NCI-H226 (cell line): ENCODE measurements at places on chromosomes 16 and 17.
A peak's percentile ranks its signal among the peaks of the same experiment; 100 is the strongest.

DNA sequence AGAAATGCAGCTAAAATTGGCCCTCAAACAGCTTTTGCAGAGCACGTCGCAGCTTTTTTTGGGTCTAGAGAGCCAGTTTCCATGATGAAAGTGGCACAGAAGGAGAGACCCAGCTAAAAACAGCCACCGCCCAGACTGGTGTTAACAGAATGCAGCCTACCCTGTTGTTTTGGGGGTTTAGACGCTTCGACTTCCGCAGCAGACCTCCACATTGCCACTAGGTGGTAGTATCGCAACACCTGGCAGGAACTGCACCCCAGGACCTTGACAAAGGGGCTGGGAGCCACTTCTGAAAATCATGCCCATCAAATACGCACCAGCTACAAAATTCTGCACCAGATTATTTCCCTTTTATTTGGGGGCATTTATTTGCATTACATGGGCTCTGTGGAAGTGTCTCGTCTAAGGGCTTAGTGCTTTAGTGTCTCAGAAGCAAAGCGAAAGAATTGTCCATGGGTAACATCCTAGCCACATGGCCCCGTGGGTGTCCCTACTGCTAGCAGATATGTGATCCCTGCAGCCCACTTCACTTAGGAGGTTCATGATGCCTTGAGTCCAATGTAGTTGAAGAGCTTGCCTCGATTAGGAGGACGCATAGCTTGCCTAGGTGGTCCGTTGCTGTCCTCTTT is 167.1 kb downstream of the HAPSTR1 start:
- peak; percentile 10 for DNase-seq

GRCh38 chr17:35666967-35667532 is 64.4 kb upstream of the RASL10B start:
- peak; percentile 7 for DNase-seq

- DNase-seq, result no peak
These were observed 51.3 kb downstream of the ADCY9 start for GRCh38 chr16:4064950-4065352.

DNA sequence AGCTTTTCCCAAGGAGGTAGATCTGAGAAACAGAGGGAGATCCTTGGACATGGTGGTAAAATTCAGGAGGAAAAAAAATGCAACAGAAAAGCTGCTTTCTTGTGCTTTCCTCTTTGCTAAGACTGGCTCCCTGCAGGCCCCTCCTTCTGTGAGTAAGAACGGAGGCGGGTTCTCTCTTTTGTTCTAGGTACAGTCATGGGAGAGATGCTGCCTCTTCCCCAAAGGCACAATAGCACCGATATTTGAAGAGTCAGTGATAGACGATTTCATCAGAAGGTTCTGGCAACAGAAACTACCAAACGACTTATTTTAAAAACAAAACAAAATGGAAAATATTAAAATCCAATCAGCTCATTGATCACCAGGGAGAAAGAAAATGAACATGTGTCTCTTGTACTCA is 32.6 kb upstream of the KIFC3 start:
- peak; percentile 26 for DNase-seq

DNA sequence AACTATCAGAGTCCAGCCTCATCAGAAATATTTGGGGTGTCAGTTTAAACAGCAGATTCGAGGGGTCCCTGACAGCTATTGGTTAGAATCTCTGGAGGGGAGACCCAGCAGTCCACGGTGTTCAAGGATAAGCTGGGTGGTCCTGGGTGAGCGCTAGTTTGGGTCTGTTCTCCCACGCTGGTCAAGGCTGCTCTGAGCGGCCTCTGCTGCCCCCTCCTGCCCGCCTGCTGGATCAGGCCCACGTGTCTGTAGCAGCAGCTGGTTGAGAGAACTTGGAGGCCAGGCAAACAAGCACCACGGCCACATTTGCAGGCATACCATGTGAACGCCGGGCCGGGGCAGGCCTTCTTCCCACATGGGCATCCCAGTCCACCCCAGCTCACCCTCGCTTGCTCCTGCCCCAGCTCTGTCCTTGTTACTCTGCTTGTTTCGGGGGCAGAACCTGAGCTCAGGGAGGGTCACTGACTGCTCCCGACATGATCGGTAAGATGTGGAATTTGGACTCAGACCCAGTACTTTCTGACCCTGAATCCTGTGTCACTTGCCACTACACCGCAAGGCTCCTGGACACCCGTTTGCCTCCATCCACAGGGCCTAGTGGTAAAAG is 7.4 kb downstream of the FOXF1 start:
- DNase-seq, result peak; percentile 32

DNA sequence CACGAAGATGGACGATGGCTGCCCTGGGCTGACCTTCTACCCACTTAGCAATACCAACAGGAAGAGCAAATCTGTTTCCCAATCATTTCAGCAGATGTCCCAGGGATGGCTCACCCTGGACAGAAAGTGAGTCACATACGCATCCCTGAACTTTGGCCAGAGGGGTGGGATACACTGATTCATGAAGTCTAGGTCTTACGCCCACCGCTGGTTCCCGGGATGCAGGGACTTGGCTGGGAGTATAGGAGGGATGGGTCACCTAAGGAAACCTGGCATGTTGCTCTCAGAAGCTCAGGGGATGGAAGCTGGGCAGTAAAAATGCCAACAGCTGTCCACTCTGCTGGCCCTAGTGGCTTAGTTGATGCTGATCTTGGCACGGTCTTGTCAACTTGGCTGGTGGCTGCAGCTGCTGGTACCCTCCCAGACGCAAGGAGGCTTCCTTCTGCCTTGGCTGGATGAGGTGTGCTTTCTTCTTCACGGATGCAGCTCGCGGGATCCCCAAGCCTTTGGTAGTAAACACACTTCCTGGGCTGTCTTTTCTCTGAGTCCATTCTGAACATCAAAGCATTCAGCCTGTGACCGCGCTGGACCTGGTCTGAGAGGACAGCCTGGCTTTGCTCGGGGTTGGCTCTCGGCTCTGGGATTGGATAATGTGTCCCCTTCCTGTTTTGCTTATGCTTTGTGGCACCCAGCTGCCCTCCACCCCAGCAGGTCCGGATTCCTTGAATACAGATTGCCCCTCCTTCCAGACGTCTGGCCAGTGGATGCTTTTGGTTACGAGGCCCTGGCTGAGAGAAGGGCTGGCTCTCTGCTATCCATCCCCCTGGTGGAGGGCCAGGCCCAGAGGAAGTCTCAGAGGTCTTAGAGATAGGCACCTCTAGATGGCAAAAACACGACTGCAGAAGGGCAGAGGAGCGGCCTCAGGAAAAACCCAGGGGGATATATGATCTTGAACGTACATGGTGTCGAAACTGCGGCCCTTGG is 71.5 kb downstream of the RAP1GAP2 start:
- peak; percentile 12 for DNase-seq

DNA sequence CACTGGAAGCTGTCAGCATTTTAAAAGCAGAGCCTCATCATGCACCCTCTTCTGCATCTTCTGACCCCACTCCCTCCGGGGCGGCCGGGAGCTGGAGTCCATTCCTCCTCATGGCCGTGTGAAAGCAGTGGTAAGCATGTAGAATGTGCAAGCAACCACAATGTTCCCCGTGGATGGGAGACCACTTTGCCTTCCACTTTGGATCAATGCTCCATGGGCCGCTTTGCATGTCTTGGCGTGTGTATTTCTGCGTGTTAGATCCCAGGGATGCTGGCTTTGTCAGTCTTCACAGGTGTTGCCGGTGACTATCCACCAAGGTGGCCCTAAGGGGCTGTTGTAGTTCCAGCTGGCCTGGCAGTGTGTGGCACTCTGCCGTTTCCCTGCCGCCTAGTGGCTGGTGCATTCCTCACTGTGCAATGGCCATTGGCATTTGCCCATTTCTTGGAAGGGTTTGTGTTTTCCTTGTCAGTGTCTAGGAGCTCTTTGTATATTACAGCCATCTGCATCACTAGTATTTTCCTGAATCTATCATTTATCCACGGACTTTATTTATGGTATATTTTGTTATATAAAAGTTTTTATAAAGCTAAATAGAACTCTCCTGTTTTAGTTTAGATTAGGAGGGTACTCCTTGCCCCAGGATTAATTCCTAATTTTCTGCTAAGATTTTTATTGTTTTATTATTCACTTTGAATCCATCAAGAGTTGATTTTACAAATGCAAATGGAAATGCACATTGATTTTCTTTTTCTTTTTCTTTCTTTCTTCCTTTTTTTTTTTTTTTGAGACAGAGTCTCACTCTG is 5.8 kb upstream of the ALDH3A1 start:
- DNase-seq, result no peak

DNA sequence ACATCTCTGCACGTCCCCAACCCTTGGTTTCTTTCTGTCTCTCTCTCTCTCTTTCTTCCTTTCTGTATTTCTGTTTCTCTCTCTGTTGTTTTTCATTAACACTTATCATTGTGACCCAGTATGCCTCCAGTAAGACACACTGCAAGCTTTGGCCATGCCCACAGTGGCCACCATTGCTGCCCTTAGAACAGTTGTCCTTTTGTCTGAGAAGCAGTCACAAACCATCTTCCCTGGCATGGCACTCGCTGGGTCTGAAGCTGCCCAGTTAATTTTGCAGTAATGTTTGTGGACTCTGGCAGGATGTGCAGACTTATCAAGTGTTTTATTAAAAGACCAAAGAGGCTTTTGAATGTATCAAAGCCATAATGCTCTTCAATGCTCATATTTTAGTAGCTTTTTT is 146.9 kb downstream of the MSI2 start:
- DNase-seq, result no peak

DNA sequence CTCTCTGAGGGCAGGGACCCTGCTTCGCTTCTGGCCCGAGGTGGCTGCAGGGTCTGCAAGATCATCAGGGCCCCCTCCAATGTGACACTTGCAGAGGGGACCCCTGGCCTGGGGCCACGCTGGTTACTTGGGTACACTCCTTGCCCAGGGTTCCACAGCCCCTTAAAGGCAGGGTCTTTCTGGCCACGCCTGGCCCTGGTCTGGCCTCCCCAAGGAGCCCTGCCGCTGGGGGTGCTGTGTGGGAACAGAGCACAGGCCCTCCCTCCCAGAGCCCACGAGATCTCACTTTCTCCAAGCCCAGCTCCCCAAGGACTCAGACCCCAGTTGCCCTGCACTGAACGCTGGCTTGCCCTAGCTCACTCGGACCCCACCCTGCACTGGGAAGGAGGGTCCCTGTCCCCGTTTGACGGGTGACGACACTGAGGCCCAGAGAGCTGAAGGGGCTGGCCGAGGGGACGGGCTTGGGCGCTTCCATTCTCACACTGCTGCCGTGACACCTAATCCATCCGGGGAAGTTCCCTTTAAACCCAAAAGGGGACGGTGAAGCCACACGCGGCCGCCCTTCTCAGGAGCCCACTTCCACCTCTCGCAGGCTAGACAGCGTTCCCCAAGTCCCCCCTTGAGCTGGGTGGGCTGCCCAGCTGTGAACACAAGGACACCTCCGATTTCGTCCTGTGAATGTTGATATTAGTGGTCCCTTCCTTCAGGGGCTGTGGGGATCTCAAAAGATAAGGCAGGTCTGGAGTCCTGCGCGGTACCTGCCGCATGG is 26.9 kb upstream of the OSGIN1 start:
- no peak for DNase-seq

DNA sequence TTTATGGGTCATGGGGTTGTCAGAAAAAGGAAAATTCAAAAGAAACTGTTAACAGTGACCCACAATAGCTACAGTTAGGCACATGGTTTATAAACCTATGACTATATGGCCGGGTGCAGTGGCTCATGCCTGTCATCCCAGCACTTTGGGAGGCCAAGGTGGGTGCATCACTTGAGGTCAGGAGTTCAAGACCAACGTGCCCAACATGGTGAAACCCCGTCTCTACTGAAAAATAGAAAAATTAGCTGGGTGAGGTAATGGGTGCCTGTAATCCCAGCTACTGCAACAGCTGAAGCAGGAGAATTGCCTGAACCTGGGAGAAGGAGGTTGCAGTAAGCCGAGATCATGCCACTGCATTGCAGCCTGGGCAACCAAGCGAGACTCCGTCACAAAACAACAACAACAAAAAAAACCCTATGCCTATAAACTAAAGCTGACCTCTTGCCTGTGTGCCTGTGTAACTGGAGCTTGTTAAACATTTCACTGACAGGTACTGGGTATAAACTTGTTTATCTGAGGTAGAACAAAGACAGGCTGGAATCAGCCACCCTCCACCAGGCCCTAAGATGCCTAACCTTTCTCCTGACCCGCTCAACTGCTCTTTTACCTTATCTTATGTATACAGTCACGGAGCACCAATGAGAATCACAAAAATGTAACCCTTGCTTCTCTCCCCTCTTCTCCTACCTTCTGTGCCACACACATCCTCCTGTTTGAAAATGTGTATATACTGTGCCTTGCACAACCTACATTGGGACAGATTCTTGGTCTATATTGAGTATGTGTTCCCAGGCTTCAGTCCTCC is 62.9 kb upstream of the ATF7IP2 start:
- no peak for DNase-seq

- DNase-seq, result no peak
These were observed 1.5 kb upstream of the KRTAP3-1 start for GRCh38 chr17:41010441-41010840.

- DNase-seq, result no peak
These were observed 14.4 kb downstream of the FA2H start for GRCh38 chr16:74760007-74760767.

DNA sequence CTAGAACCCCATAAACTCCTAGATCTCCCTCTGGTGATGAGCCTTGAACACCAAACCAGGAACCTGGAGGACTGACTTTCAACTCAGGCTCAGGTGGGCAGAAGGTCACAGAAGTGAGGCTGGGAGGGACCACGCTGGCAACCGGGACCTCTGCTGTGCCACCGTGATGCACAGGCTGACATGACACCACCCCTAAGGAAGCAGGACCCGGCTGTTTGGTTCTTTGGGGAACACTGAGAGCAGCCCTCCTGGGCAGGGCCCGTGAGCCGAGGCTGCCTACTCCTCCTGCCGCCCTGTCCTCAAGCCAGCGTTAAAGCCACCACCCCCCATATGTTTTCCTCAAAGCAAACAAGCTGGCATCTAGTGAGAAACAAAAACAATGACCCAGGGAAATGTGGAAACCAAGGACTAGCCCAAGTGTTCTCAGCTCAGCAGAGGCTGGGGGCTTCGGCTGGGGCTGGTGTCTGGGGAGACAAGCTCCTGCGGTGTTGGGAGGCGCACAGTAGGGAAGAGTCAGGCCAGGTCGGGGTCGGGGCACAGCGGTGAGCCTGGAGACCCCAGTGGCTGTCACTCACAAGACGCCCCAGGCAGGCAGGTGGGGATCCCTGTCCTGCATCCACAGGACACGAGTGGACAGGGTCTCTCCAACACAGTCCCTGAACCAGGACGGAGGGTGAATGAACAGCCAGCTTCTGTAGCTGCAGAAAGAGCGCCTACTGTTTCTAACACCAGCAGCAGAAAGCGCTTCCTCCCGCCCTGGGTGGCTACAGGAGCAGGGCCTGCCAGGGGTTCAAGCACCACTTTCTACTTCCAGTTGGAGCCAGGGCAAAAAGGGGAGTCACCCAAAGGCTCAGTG is 1.7 kb downstream of the SMIM5 start:
- no peak for DNase-seq
